Activated CD4-positive, alpha-beta memory T cell treated with anti-CD3 and anti-CD28 coated beads, Interleukin-2, amount 10 ng/mL, durations not matched to agents 7 days and 5 days (primary cell): ENCODE measurements at places on chromosomes 7 and 10. TPM values are rescaled to one million over a fixed set of nuclear protein-coding genes. Genes with fewer than 3 reads are reported as not detected.

Gene CHAT
- total RNA-seq, result not detected

Gene RBM33
- total RNA-seq, result 76.5 TPM

Gene ADAM22
- total RNA-seq, result 1.5 TPM

Gene HMX2
- total RNA-seq, result not detected

Gene HKDC1
- total RNA-seq, result 4.1 TPM

Gene NRAP
- not detected for total RNA-seq

Gene TAS2R5
- total RNA-seq, result 0.91 TPM

Gene GLI3
- total RNA-seq, result not detected

Gene UBN2
- total RNA-seq, result 11.6 TPM

Gene ZNF32
- total RNA-seq, result 10.4 TPM

Gene PRKAG2
- total RNA-seq, result 25.4 TPM

Gene FBH1
- 61.6 TPM for total RNA-seq

Gene INPP5F
- total RNA-seq, result 11.8 TPM

Gene PDE1C
- not detected for total RNA-seq

Gene OPN1SW
- total RNA-seq, result not detected

Gene C10orf67
- total RNA-seq, result not detected

Gene TDRD1
- total RNA-seq, result 0.40 TPM

Gene GOLGA7B
- 11.2 TPM for total RNA-seq

Gene KDM7A
- 24.3 TPM for total RNA-seq

Gene MRLN
- not detected for total RNA-seq

Gene CTAGE4
- total RNA-seq, result 5.3 TPM

Gene IL6
- total RNA-seq, result 0.53 TPM

Gene NPSR1
- total RNA-seq, result not detected

Gene SP4
- total RNA-seq, result 54.3 TPM

Gene CRYGN
- total RNA-seq, result not detected

Gene TMEM196
- not detected for total RNA-seq

Gene CFAP43
- 0.18 TPM for total RNA-seq

Gene ANXA7
- 107 TPM for total RNA-seq

Gene NKX1-2
- not detected for total RNA-seq

Gene ZC3HAV1
- total RNA-seq, result 133 TPM

Gene TRIM50
- not detected for total RNA-seq

Gene CACNA2D1
- not detected for total RNA-seq

Gene LRIT1
- total RNA-seq, result not detected

Gene ANAPC16
- 101 TPM for total RNA-seq

Gene TLX1
- not detected for total RNA-seq

Gene KLLN
- 0.95 TPM for total RNA-seq

Gene CCL26
- not detected for total RNA-seq

Gene ZP3
- total RNA-seq, result 6.7 TPM

Gene TEX36
- not detected for total RNA-seq

Gene TECPR1
- total RNA-seq, result 63.9 TPM

Gene OR2A7
- 3.0 TPM for total RNA-seq

Gene WNT2
- total RNA-seq, result not detected

Gene MYH16
- not detected for total RNA-seq

Gene TLL2
- total RNA-seq, result not detected

Gene MAPK8
- total RNA-seq, result 46.2 TPM
